ENCODE measurements at places on chromosomes 5 and 9. TPM values are rescaled to one million over a fixed set of nuclear protein-coding genes. Genes with fewer than 3 reads are reported as not detected.
A peak's percentile ranks its signal among the peaks of the same experiment; 100 is the strongest.

- no peak for DNase-seq
- peaks cover 2% of the 10 kb centered on the region for H3K27me3 ChIP-seq
- no peak overlapping the region for H3K27ac ChIP-seq
Observed at GRCh38 chr5:170315154-170315553, 17.6 kb upstream of the LCP2 start.

SLC1A3 gene
- total RNA-seq: 45.9 TPM

DNA sequence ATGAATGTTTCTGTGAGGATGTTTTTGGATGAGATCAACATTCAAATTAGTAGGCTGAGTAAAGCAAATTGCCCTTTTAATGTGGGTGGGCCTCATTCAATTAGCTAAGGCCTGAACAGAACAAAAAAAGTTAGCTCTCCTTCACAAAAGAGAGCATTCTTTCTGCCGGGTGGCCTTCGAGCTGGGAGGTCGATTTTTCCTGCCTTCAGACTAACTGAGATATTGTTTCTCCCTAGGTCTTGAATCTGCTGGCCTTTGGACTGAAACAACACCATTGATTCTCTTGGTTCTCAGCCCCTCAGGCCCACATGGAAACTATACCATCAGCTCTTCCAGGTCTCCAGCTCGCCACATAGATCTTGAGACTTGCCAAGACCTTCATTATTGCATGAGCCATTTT, 29.1 kb upstream of the FREM1 start:
- peaks cover 33% of the 10 kb centered on the region for H3K4me1 ChIP-seq
- DNase-seq: no peak
- no peak overlapping the region for H3K4me3 ChIP-seq

PCDHGA2 gene
- total RNA-seq: 0.66 TPM

DNA sequence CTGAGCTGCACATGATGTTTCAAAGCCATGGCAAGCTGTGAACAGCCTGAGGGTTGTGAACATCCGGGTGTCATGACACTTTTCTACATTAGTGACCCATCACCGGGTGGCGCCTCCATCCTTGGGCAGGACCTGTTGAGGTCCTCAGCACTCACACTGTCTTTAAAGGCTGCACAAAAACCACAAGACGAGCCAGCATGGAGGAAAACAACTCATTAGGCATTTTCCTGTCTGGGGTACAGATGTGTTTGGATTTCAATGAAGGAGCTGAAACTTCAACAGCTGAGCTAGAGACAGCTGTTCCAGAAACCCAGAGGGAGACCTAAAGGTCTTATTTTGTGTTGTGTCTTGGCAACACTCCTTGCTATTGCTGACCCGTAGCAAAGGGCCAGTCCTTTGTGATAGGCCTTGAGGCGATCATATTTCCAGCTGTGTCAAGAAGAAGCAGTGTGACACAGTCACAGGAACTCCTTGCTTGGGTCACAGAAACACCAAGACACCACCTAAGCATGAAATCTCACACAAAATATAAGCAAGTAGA, 151.8 kb upstream of the VLDLR start:
- H3K4me1 ChIP-seq: peaks cover 17% of the 10 kb centered on the region
- peak; percentile 39 for DNase-seq
- H3K27ac ChIP-seq: peak overlapping the region; percentile 55
